ENCODE measurements at places on chromosomes 12 and 14.

DNA sequence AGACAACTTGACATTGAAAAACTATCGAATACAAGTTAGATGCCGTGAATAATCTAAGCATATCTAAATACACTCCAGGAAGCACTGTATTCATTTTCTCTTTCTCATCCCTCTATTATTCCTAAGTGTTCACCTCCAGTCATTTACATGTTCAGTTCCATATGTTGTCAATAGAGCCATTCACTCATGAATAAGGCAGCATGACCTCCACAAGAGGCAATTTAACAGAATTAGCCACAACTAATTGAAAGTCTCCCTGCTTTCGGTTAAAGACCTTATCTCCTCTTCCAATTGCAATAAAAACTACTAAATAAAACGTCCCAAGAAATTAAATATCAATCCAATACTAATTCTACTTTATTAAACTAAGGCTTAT lies 1.8 kb downstream of the LRIG3 start:
- no peak for DNase-seq

- peak; percentile 28 for DNase-seq
Observed at GRCh38 chr14:90760591-90761316, 55.5 kb downstream of the TTC7B start.

DNA sequence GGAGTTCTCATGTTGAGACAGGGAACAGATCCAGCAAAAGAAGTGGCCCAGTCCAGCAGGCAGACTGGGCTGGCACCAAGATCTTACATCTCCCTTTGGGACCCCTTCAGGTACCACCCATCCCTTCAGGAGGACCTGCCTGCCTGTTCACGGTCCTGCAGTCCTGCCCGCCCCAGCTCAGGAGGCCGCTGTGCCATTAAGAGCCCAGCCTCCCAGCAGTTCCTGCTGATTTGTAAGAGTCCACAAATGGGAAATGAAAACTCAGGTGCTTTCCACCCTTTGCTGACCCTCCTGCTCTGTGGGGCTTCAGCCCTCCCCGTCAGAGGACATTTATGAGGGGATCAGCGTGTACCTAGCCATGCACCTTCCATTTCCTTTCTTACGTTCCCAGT lies 39.5 kb downstream of the C14orf132 start:
- no peak for DNase-seq

DNA sequence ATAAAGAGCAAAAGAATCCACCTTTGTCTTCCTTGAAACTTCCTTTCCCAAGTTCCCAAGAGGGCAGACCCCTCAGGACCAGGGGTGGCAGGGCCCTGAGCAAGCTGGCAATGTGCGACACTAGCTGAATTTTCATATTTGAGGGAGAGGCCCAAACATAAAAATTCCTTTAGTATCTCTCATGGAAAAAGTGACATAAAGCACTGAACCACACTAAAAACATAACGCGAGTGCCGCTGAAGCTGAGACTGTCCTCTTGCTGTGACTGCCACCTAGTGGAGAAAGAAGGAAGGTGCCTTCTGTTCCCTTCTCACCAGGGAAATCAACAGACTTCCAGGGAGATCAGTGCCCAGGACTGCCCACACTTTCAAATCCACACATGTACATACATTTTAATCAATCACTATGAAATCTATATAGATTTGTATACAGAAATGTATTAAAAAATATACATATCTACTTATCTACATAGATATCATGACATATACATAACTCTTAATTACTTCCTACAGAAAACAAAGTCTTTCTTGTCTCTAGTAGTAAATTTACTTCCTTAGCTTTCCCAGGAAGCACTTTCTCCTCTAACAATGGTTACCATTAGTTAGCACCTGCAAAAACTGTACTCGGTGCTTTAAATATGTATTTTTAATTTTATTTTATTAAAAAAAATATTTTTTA lies 53.8 kb downstream of the SSH1 start:
- DNase-seq = peak; percentile 88

DNA sequence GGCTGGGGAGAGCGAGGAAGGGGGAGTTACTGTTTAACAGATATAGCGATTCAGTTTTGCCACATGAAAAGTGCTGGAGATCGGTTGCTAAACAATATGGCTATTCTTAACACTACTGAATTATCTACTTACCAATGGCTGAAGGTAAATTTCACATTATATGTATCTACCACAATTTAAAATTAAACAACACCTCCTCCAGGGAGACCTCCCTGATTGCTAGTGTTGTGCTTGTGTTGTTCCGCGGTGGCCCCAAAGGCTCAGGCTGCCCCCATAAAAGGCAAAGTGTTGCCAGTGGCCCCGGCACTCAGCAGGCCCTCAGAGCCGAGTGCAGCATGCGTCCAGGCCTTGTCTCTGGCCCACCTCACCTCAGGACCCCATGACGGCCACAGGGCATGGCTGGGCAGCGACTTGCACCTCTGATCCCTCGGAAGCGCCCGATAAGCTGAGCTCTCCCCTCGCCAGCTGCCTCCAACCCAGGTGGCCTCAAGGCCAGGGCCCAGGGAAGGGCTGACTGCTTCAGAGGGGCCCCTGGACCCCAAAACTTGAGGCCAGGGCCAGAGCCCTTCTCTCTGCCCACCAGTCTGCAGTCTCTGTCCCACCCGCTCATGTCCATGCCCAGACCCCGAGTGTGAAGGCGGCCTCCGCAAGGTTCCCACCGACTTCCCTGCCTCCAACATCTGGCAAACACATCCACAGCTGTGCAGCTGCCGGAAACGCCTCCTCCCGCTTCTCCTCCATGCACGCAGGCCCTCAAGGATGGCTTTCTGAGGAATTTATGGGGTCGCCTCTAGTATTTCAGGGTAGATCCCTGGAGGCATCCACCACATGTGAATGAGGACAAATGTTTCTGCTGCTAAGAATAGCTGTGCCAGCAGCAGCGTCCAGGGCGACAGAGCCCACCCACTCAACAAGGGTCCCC lies 60.0 kb downstream of the NCOR2 start:
- no peak for DNase-seq

GRCh38 chr12:130658145-130658911 lies 57.8 kb downstream of the RIMBP2 start:
- DNase-seq = no peak

DNA sequence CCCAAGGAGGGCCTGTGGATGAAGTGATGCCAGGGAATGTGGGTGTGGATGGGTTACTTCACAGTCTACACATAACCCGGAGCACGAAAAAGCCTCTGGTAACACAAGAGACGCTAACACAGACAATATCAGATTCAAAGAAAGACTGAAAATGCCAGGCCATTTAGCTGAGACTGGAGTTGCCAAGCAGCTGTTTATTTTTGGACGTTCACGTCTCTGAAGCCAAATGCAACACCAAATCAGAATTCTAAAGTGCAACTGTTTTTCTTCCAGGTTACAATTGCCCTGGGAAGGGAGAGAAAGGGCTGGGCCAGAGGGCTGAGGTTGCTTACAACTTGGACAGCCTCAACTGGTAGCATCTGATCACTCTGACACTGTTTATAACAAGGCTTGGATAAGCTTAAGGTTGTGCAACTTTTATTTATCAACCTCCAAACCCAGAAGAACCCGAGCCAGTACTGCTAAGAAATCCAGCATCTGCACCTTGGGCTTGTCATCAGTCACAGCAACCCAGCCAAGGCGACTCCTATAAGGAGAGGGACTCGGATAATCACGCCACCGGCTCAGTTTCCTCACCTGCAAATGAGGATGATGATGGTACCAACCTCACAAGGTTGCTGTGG lies 24.8 kb downstream of the NUAK1 start:
- DNase-seq = no peak

- no peak for DNase-seq
Observed at GRCh38 chr12:120584343-120585149, 3.3 kb upstream of the POP5 start.

Data from HFFc6 (cell line).